Activated naive CD4-positive, alpha-beta T cell treated with anti-CD3 and anti-CD28 coated beads for 36 hours (primary cell): ENCODE measurements at places on chromosomes 11 and 22. TPM values are rescaled to one million over a fixed set of nuclear protein-coding genes. Genes with fewer than 3 reads are reported as not detected.

GGT1 gene
- total RNA-seq, result 15.5 TPM

TRIM66 gene
- 19.1 TPM for total RNA-seq

TEX12 gene
- total RNA-seq, result not detected

HYLS1 gene
- total RNA-seq, result 11.7 TPM

CYTH4 gene
- 34.0 TPM for total RNA-seq

C11orf58 gene
- total RNA-seq, result 114 TPM
